ENCODE measurements at places on chromosomes 4 and X.

GRCh38 chrX:133412246-133412645 is 3.0 kb downstream of the GPC4 start:
- no peak for DNase-seq

GRCh38 chr4:55446578-55446922 is 50.8 kb downstream of the TMEM165 start:
- no peak for DNase-seq

DNA sequence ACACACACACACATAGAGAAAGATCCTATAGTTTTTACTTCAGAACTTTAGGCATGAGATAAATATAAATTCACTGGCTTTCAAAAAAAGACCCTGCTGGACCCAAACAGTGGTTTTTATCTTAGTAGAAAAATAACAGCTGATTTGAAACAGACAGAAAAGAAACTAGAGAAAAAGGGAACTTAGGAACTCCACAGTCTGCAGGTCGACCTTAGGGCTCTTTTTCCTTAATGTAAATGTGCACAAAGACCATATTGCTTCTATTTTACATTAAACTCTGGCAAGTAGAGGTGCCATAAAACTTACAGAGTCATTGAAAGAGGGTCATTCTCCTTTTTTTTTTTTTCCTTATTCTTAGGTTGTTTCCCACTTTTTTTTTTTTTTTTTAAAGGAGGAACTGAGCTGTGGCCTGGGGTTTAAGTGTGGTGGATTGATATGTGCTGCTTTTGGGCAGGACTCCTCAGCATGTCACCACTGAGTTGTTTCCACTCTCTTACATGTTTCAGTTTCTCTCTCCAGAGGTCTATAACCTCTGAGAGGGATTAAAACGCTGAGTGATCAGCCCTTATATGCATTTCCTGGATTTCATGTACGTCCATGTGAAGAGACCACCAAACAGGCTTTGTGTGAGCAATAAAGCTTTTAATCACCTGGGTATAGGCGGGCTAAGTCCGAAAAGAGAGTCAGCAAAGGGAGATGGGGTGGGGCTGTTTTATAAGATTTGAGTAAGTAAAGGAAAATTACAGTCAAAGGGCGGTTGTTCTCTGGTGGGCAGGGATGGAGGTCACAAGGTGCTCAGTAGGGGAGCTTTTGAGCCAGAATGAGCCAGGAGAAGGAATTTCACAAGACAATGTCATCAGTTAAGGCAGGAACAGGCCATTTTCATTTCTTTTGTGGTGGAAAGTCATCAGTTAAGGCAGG is 70.8 kb upstream of the PACRGL start:
- DNase-seq: no peak

DNA sequence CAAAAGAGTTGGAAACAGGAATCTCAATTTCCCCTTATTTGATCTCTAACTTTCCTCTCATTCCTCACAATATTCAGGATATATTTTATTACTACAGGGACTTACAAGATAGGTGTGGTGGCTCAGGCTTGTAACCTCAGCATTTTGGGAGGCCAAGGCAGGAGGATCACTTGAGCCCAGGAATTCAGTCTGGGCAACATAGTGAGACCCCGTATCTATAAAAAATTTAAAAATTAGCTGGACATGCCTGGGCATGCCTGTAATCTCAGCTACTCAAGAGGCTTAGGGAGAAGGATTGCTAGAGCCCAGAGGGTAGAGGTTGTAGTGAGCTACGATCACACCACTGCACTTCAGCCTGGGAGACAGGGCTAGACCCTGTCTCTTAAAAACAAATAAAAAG is 200.4 kb downstream of the CAMK2D start:
- no peak for DNase-seq

- no peak for DNase-seq
Measured at GRCh38 chr4:37839426-37839825, 12.9 kb downstream of the PGM2 start.

- peak; percentile 54 for DNase-seq
Measured at GRCh38 chrX:154488336-154489075, 1.9 kb downstream of the SLC10A3 start.

GRCh38 chrX:112368371-112368770 is 285.8 kb upstream of the TRPC5 start:
- no peak for DNase-seq

DNA sequence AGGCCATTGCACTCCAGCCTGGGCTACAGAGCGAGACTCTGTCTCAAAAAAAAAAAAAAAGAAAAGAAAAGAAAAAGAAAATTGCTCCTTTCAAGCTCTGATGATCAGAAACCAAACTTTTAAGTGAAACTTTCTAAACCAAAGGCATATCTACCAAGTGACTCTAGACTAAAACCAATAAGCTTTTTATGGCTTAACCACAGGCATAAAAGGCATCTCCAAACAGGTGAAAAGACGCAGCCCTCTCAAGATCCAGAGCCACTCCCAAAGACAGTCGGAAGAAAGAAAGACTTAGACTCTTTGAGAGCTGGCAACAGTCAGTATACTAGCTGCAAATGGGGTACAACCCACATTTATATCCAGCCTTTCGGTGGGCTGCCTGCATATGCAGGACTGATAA is 117.1 kb upstream of the AP1S2 start:
- DNase-seq: no peak

DNA sequence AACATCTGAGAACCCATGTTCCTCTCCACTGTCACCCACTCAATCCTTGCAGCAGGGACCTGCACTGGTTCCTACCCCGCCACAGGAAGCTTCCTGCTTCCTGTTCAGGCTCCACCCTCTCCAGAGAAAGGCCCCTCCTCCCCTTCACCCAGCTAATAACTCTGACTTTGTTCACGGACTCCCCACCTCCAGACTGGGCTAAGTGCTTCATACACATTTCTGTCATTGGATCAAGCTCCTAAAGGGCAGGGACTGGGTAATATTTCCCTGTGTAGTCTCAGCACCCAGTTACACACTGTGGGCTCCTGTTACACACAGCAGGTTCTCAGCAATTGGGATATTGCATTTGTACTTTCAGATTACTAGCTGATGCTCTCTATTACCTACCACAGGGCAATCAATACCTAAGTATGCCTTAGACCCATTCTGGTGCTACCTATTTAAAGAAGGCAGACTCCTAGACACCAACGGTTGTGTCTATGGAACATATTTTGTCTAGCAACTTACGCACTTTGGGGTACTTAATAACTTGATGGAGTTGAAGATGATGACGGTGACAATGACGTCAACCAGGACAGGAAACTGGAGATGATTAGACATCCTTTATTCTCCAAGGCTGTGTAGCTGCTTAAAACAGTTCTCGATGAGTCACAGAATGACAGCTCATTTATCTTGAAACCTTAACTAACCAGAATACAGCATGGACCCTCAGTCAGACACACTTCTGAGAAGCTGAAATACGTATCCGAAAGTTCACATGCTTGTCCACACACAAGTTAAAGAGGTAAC is 58.1 kb downstream of the MAML3 start:
- DNase-seq: no peak

- no peak for DNase-seq
Measured at GRCh38 chrX:12936947-12937346, 30.5 kb downstream of the TLR8 start.

DNA sequence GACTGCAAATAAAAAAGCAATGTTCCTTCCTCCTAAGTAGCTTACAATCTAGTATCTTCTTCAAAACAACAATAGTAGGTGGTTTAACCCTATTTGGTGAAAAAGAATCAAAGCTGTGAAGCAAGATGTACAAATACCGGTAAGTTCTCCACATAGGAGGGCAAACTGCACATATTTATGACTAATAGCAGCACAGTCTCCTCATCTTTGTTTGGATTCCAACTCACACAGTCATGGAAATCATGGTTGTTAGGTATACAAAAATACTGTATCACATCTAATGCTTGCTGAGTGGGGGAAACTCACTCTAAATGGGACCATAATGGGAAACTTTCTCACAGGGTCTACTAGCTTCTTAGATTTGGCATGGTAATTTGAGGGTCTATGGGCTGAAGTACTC is 597.2 kb downstream of the INPP4B start:
- DNase-seq: no peak

DNA sequence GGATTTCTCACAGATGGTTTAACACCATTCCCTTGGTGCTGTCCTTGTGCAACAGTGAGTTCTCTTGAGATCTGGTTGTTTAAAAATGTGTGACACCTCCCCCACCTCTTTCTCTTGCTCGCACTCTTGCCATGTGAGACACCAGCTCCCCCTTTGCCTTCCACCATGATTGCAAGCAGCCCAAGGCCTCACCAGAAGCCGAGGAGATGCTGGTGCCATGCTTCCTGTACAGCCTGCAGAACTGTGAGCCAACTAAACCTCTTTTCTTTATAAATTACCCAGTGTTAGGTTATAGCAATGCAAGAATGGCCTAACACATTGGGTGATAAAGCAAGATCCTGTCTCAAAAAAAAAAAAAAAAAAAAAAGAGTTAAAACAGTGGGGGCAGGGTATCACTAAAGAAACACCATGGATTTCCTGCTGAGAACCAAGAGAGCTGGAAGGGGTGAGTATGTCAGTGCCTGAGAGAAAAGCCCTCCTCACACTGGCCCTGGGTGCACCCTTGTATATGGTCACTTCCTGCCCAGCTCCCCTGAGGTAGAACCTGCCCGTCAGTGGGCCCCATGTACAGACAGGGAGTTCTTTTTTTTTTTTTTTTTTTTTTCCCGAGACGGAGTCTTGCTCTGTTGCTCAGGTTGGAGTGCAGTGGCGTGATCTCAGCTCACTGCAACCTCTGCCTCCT is 46.4 kb downstream of the APOO start:
- no peak for DNase-seq

- DNase-seq: no peak
Measured at GRCh38 chr4:54837576-54838140, 179.9 kb downstream of the KIT start.

- no peak for DNase-seq
Measured at GRCh38 chr4:3487861-3488260, 24.8 kb downstream of the DOK7 start.

DNA sequence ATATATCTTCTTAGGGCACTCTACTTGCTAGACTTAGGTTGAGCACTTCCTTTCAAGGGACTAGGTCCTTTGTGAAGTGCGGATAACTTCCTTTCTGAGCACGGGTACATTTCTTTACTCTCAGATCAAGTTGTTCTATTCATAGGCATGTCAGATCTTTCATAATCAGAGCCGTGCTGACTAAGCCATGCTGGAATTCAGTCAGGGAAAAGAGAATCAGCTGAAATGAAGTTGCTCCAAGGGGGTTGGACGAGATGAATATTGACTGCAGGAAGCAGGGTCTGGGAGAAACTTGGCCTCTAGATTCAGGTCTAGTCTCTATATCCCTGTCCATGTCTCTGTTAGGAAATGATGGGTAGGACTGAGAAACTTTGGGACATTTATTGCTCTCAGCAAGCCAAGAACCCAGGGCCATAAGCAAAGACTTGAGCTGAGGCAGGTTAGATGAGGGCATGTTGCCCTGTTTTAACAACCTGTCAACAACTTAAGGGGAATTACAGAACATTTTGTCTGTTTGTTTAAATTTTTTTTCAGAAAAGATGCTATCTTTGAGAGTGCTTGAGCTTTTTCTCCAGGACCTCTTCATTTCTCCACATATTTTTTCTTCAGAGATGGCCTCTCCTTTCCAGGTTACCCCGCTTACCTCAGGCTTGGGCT is 28.3 kb downstream of the AREG start:
- DNase-seq: no peak

DNA sequence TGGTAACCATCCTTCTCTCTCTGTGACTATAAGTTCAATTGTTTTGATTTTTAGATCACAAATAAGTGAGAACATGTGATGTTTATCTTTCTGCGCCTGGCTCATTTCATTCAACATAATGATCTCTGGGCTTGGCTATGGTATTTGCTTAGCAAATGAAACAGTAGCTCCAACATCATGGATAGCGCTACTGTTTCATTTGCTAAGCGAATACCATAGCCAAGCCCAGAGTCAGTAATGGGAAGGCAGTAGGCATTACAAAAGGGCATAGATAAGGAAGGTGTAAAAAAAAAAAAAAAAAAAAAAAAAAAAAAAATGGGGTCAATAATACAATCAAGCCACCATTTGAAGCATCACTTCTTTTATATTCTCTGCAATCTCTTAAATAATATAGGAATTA is 469.0 kb upstream of the ATOH1 start:
- no peak for DNase-seq

All from Right ventricle myocardium inferior (tissue), 1 donor.